SK-MEL-5 (cell line): ENCODE measurements at places on chromosomes 4 and X.

DNA sequence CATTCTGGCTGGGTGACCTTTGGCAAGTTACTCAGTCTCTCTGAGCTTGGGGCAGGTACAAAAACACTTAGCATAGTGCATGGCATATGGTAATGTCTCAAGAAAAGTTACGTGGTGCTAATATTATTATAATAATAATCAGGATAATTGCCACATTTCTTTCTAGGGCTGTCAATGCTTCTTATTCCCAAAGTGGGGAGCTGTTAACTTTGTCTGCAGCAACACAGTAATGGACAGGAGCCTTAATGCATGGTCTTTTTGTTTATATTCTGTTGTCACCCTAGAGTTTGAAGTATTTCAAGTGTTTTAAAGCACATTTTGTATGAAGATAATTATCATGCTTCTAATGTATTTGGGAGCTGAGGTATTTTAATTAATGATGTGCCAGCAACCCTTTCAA is 121.8 kb downstream of the FHIP1A start:
- DNase-seq: peak; percentile 13

- DNase-seq: no peak
Observed at GRCh38 chr4:172009446-172010230, 196.4 kb downstream of the GALNTL6 start.

DNA sequence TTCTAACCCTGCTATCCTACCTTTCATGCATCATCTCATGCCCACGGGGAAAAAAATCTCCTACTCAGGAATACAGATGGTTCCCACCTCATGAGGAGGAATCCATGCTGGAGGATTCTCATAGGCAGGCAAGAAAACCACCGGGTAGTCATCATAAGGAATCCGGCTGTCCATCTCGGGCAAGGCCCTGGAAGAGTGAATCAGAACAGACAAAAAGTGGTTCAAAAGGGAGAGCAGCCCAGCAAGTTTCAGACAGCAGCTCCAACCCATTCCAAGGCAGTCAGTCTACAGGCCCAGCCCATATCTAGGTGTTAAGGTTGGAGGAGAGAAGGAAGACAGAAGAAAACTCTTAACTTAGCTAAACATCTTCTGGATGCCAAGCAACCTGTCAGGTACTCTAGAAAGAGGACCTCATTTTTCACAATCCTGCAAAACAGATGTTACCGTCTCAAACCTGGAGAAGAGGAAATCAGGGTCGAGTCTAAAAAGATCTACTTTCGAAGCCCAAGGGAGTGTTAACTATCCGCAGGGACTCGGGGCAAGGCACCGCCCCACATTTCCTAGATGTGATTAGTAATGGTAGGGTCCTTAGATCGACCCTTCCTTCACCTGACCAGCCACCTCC is 447 bp downstream of the PDZD11 start:
- no peak for DNase-seq

- peak; percentile 32 for DNase-seq
Observed at GRCh38 chrX:30489323-30489722, 88.2 kb downstream of the TASL start.

DNA sequence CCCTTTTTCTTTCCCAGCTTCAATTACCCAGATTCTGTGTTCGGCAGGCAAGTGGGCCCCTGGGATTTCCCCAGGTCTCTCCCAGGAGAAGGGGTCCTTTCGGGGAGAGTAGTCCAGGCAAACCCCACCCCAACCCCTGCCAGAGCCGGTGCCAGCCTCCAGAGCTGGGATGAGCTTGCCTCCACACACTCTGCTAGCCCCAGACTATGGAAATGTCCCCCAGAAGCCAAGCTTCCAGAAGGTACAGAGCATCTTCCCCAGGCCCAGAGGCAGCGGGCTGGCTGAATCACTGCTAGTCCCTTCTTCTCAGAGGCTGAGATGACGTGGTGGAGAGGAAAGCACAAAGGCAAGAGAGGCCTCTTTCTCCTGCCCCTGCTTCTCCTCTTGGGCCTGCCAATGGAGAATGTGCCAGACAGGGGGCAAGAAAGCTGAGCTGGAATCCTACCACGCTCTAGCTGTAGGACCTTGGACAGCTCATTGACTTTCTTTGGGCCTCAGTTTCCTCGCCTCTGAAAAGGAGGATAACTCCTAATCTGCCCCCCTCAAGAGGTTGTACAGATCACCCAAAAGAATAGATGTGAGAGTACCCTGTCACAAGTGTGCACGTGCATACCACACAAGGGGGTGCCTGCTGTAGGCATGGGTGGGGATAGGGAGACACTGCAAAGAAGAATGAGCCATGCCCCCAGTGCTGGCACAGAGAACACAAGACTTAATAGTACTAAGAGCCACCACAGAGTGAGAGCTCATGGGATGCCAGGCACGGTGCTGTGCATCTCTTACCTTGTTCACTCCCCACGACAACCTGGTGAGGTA is 2.1 kb downstream of the SASH3 start:
- DNase-seq: no peak

DNA sequence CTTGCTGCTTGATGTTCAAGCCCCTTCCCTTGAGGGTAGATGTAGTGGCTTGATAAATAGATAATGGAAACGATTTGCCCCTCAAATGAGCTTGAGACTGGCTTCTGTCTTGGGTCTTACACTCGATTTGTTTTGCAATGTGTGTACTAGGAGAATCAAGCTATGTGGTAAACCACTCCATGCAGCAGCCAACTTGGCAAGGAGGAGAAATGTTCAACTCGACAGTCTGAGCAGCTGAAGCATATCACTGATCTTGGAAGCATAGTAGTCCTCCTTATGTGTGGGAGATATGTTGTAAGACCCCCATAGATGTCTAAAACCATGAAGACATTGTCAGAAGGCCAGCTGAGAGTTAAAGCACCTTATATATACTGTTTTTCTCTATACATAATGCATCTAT is 125.3 kb downstream of the CCNG2 start:
- no peak for DNase-seq

DNA sequence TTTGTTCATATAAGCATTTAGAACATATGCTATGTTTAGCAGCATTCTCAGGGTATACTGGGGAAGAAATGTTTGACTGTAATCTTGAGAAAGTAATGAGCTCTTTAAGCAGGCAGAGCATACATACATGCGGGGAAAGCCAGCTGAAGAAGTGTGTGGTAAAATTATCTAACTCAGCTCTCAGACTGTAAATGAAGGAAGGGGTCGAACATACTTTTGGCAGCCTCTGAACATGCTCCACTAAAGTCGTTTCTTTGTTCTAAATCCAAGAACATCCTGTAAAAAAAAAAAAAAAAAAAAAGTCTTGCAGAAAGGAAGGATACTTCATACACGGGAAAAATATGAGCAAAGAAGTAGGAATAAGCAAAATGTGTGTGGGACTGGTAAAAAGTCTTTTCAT is 224.8 kb downstream of the GRID2 start:
- no peak for DNase-seq

DNA sequence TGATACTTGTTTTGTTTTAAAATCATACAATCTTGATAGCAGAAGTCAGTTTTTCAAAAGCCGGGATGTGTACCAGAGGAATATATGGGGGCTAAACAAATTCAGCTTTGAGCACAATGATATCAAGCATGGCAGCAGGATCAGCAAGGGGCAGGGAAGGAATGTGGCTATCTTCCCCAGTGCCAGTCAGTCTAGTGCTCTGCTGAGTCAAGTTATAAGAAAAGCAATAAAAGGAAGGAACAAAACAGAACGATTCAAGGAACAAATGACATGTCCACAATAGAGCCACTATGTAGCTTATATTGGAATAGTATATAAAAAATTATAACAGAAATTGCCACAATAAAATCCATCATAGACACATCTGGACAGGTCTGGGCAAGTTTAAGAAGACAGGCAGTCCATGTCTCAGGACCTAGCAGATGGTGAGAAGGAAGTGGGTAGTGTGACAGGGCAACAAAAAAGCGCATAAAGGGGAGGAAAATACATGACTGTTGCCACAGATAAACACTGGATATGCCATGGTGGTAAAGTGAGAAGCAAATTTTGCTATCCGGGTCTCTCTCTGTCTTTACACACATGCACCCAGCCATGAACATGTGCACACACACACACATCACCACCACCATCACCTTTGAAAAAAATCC is 518.2 kb upstream of the HTR2C start:
- DNase-seq: no peak

GRCh38 chr4:52369649-52370048 is 289.5 kb downstream of the USP46 start:
- no peak for DNase-seq

- no peak for DNase-seq
Observed at GRCh38 chr4:123709336-123709735, 312.7 kb downstream of the SPRY1 start.

DNA sequence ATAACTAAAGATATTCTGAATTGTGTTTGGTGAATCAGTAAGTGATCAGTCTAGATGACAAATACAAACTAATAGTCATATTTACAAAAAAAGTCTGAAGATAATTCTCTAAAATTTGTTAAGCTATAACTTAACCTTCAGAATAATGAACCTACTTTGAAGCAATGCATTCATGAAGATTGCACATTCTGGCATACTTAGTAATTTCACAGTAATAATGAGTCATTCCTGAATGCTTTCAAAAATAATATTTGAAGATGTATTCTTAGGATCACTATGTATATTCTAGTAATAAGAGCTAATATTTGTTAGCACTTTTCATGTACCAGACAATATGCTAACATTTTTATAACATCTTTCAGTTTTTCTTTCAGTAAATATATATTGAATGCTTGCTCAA is 756.7 kb upstream of the SLIT2 start:
- DNase-seq: no peak

- peak; percentile 24 for DNase-seq
Observed at GRCh38 chrX:40471965-40472648, 108.7 kb upstream of the ATP6AP2 start.

GRCh38 chr4:5626913-5627312 is 81.4 kb downstream of the EVC2 start:
- no peak for DNase-seq

GRCh38 chrX:437661-438390 is 51.1 kb upstream of the PPP2R3B start:
- no peak for DNase-seq

DNA sequence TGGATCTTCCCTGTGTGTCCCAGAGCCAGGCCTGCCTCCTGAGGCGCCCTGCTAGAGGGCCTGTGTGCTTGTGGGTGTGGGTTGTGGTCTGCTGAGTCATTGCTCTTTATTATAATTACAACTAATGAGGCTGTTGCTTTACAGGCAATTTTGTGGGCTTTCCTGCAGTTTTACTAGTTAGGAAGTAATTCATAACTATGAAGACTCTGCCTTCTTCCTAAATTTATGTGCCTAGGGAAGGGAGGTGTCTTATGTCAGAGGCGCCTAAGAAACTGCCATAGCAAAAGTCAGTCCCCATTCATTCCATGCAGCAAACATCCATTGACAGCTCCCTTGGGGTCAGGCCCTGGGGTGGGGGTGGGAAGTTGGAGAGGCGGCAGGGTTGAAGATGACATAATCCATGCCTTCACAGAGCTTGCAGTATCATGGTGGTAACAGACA is 359.2 kb downstream of the IDS start:
- no peak for DNase-seq

DNA sequence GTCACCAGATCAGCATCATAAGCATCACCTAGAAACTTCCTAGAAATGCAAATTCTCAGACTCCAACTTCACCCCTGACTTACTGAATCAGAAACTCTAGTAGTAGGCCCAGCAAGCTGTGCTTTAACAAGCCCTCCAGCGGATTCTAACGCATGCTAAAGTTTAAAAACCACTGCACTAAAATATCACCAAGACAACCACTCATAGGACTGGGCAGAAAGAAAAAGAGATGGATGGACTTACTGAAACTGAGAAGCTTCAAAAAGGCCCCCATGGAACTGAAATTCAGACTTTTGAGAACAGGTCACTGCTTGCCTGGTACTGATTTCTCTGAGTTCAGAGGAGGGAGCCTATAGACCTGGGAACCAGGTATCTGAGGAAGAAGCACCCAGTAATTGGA is 40.1 kb downstream of the FAM241A start:
- no peak for DNase-seq

GRCh38 chr4:15955670-15956069 is 7.3 kb downstream of the FGFBP2 start:
- DNase-seq: peak; percentile 30

- DNase-seq: peak; percentile 95
Observed at GRCh38 chr4:23930750-23931488, 41.1 kb upstream of the PPARGC1A start.

GRCh38 chr4:76689145-76689817 is 208.7 kb downstream of the SOWAHB start:
- no peak for DNase-seq

GRCh38 chr4:13538427-13538973 is 5.8 kb downstream of the NKX3-2 start:
- no peak for DNase-seq

GRCh38 chrX:115413246-115413878 is 123.8 kb downstream of the LUZP4 start:
- DNase-seq: no peak

DNA sequence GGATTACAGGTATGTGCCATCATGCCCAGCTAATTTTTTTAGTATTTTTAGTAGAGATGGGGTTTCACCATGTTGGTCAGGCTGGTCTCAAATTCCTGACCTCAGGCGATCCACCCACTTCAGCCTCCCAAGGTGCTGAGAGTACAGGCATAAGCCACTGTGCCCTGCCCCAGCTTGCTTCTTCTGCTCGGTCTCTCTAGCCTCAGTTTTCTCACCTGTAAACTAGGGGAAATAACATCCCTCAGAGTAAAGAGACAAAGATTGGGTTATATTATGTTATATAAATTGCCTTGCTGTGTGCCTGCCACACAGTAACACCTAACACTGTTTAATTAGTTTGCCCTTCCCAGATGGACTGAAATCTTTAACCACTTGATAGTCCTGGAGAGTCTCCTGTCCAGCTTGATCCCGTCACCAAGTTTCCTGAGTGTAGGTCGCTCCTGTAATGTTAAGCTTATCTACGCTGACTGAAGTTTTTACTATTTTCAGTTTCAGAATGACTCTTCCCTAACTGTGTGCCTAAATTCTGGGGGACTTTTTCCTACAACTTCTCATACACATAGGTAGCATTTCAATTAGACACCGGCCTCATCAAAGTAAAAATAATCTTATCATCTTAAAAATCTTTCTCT is 412.7 kb upstream of the TENM3 start:
- DNase-seq: no peak

DNA sequence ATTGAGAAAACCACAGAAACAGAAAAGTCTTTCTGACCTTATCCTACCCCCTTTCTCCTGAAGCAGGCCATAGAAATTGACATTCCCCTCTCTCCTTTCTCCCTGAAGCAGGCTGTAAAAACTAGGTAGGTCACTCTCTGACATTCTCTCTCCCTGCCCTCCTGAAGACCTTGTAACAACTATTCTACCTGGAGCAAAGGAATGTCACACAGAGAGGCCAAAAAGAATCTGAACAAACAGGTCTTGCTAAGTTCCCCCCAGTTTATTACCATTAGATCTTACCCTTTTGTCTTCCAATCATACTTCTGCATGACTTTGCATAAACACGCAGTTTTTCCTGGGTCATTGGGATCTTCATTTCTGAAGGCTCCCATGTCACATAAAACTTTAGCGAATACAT is 198.3 kb upstream of the GYPA start:
- DNase-seq: no peak

DNA sequence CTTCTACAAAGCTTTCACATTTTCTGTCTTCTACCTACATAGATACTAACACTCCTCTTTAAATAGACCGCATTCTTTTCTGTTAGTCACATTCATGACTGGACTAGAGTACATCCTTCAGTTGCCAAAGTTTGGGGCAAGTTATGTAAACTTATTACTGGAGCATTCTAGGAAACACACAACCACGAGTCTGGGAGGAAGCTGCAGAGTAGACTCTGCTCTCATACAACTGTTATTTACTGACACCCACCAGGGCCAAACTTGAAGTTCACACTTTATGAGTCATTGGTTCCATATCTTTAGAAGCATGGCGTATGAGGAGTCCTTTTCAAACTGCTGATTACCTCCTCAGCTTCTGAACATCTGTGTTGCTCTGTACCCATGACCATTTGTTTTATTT is 87.0 kb downstream of the RNF150 start:
- DNase-seq: no peak
